Gastroesophageal sphincter (tissue), 4 donors: ENCODE measurements at places on chromosomes 7 and 10. TPM values are rescaled to one million over a fixed set of nuclear protein-coding genes. Genes with fewer than 3 reads are reported as not detected.

Gene FFAR4
- not detected for total RNA-seq

Gene CTNNA3
- 7.8 TPM for total RNA-seq

Gene ANKRD2
- total RNA-seq, result not detected

Gene EMX2
- 1.2 TPM for total RNA-seq

Gene BHLHA15
- 0.81 TPM for total RNA-seq

Gene CALHM1
- total RNA-seq, result not detected

Gene TAS2R5
- 4.7 TPM for total RNA-seq

Gene SOSTDC1
- 0.87 TPM for total RNA-seq

Gene TMEM139
- total RNA-seq, result 0.49 TPM

Gene FGFR2
- 41.6 TPM for total RNA-seq

Gene MARVELD1
- total RNA-seq, result 126 TPM

Gene COL26A1
- total RNA-seq, result not detected

Gene RBAK
- 13.4 TPM for total RNA-seq

Gene GPR37
- total RNA-seq, result 12.0 TPM

Gene CDNF
- total RNA-seq, result 2.3 TPM

Gene CFAP70
- total RNA-seq, result 1.2 TPM

Gene RBP3
- total RNA-seq, result not detected

Gene LIPN
- not detected for total RNA-seq

Gene RASA4B
- total RNA-seq, result 8.0 TPM

Gene GSAP
- 12.8 TPM for total RNA-seq

Gene RBM33
- 40.8 TPM for total RNA-seq

Gene EGFR
- 106 TPM for total RNA-seq

Gene BAMBI
- total RNA-seq, result 5.9 TPM

Gene JCAD
- 59.9 TPM for total RNA-seq

Gene NODAL
- not detected for total RNA-seq

Gene SCART1
- total RNA-seq, result 2.2 TPM

Gene A1CF
- not detected for total RNA-seq

Gene NPY
- 9.6 TPM for total RNA-seq

Gene NPSR1
- not detected for total RNA-seq

Gene HTR5A
- not detected for total RNA-seq
